NCI-H1694 (cell line): ENCODE measurements at places on chromosomes 13 and 19.

- no peak for DNase-seq
These were observed 2.0 kb downstream of the GGN start for GRCh38 chr19:38385804-38386257.

- no peak for DNase-seq
These were observed 1.8 kb upstream of the NMRK2 start for GRCh38 chr19:3931041-3931440.

DNA sequence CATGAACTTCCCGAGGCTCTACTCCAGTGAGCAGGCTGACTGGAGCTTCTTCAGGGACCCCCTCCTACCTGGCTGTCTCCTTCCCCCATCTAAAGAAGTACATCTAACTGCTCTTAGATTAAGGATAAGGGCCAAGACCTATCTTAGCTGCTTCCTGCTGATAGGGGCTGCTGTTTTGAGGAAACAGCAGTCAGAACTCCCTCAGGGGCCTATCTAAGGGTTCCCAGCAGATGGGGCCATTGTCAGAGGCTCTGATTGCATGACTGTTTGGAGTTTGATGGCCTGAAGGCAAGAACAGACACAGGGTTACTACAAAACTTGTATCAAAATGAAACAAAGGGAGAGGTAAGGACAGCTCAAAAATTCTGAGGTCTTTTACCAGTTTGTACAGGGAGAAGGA, 2636.9 kb upstream of the PCDH20 start:
- no peak for DNase-seq

DNA sequence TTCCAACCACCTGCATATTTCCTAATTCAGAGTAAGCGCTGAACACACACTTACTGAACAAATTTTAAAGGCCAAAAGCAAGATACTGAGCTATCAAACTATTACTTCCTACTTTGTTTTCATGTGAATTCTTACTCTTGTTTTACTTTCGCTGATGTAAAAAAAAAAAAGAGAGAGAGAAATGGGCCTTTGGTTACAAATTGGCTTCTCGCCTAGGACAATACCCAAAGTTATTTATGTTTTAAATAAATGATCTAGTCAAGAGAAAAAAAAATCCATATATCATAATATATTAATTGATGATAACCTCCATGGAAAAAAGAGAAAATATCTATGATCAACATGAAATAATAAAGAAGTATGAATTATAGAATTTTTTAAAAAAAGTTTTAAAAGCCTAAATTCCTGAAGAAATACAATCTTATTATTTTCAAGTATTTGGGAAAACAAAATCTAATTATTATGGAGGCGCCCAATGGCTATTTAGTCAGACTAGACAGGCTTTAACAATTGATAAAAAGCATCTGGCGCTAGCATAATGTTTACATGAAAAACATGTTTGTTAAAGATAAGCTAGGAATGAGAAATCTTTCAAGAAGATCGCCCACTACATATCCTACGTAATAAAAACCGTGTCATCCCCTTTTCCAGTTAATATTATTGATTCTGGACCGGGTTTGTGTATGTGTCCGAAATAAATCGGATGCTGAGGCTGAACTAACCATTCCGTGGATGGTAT, 9.0 kb downstream of the COL4A1 start:
- DNase-seq = no peak

DNA sequence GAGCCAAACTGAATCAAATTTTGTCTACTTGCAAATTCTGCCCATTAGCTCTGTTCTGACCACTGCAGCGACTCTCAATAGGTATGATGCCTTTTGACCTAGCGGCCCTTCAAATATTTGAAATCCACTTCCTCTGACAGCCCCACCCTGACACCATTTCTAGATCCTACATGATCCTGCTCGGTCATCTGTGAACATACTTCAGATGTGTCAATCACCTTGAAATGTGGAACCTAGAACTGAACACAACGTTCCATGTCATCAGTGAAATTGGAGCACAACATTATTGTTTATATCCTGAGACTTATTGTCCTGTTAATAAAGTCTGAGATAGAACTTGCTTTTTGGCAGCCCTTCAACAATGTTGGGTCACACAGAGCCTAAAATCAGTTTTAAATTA, 98.2 kb downstream of the UBL3 start:
- DNase-seq = no peak

- no peak for DNase-seq
These were observed 28.3 kb upstream of the ZNF507 start for GRCh38 chr19:32317086-32317485.

- no peak for DNase-seq
These were observed 328.4 kb downstream of the SLC7A1 start for GRCh38 chr13:29266756-29267733.

DNA sequence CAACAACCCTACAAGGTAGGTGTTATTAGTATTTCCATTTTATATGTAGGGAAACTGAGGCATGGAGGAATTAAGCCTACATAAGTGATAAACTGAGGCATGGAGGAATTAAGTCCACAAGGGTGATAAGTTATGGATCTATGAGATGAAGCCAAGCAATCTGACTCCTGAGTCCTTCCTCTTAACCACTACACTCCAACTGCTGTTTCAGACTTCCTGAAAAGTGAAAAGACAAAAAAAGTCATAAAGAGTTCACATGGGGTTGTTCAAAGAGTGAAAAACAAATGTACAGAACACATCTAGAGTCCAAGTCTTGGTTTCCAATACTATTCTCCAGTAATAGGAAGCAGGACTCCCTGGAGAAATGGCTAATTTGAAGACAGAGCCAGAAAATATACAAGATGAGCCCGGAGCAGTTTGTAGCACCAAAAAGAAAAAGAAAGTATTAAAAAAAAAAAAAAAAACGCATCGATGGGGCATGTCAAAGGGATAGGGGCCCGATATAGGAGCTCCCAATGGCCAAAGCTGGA, 12.1 kb downstream of the CRYL1 start:
- no peak for DNase-seq

DNA sequence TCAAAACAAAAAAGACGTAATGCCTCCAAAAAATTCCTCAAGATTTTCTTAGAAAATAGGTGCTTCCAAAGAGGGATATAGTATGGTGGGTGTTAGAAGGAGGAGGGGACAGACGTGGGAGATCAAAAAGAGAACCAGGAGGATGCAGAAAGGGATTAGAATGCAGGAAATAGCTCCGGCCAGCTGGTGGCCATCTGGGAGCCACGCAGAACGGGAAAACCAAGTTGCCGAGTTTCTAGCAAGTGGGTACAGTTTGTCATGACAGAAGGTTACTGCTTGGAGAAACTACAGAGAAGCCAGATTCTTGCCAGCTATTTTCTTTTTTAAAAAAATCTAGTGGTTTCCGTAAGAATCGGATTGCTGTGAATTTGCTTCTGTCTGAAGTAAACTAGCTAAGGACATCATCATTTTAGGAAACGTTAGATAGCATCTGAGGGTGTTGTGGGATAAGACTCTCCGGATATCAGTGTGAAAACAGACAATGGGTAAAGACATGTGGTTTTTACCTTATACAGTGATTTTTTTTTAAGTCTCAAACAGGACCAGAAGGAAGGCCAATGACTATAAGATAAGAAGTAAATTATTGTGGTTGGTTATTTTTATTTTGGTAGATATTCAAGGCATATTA, 104.9 kb downstream of the HSPH1 start:
- DNase-seq = no peak

- no peak for DNase-seq
These were observed 22.6 kb downstream of the NDFIP2 start for GRCh38 chr13:79503473-79504017.

GRCh38 chr19:38801359-38802095, 11.2 kb downstream of the LGALS4 start:
- no peak for DNase-seq

DNA sequence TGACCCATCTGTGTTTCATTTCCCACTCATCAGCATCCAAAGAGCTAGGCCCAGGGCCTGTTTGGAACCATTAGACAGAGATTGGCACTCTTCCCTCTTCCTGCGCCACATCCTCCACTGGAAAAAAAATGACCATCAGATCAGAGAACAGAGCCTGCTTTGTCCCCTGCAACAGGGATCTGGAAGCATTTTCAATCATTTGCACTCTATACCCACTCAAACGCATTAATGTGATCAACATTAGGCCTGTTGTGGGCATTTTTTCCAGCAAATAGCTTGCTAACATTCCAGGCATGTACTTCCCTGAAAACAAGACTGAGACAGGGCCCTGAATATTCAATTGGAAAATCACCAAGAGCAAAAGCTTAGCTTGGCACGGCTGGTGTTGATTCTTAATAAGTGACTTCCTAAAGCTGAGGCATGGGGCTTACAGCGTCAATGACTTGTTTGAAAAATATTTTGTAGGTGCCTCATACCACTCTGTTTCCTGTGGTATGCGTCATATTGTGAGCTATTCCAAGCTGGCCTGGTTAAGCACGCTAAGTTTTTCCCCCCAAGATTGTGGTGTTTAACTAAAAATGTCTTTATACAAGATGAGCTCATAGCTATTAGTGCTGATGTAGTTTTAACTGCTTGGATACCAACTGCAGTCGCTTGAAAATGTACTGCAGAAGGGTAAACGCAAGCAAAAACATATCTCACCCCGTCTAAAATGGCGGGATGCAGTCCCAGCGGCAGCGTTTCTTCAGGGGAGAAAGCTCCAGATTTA, 404.4 kb downstream of the SPRY2 start:
- no peak for DNase-seq

DNA sequence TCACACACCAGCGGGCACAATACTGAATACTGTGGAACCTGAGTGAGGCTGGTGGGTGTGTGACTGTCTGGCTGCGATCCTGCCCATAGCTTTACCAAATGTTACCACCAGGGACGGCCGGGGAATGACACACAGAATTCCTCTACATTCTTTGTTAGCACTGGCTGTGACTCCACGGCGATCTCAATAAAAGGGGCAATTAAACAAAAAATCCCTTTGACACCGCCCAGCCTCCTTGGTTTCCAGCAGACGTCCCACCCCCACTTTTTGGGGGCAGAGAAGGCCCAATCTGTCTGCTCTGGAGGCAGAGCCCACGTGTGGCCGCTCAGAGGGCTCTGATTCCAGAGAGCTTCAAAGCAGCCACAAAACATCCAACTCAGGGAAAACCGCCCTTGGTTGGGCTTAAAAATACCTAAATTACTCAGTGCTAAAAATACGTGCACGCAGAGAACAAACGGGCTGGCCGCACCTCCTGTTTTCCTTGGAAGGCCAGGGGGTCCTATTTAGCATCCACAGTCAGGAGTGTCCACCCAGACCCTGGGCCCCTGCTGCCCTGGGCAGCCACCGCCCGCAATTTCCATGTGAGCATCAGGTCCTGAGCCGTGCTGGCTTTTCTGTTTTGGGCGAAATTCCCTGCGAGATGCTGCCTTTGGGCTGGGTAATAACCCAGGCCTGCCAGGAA, 47.8 kb downstream of the GADD45B start:
- no peak for DNase-seq

GRCh38 chr19:1653300-1653628, 849 bp upstream of the TCF3 start:
- no peak for DNase-seq

GRCh38 chr13:28246891-28247290, 108.5 kb downstream of the PAN3 start:
- DNase-seq = no peak

DNA sequence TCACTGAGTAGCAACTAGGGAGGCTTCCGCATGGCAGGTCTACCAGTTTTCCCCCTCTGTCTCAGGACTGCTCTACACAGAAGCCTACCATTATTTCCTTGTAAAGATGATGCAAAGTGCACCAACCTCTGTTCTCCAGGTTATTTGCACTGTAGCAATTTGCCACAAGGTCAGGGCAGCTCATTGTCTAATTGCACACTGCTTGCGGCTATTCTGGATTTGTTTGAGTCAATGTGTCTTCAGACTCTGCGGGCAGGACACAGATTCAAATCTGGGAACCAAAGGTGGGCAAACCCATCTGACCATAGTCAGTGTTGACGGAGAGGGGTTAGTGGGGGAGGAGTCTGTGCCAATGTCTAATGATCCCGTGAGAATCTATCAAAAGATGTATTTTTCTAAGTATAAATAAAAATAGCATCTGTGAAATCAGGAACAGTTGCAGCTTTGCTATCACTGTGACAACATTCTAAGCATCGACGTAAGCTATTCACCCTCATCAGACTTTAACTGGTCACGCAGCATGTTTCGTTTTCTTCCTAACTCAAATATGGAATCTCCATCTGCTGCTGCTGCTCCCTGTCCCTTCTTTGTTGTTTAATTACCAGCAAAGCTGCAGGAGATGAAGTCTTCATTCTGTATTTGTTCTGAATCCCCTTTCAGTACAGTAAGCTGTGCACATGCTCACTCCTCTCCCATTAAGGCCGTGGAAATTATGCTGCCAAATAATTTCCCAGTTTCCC, 26.4 kb downstream of the CYSLTR2 start:
- DNase-seq = no peak

DNA sequence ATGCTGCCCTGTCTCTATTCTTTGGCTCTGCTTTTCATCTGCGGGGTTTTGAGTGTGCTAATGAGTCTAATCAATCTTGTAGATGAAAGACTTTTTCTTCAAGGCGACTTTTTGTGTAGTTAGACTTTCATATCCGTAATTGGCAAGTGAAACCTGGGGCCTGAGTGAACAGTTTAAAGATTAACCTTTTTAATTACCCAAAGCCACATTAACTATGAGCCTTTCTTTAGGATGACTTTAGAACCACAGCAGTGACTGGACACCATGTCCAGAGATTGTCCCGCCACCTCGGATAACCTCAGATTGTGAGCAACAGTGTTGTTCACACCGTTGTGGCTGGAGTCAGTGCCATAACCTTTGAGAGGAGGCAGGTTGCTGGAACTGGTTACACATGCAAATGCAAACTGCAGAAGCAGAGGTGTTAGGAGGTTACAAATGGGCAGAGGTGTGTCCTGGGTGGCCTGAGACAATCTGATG, 58.7 kb downstream of the SIAH3 start:
- no peak for DNase-seq
